Metanephros (tissue), 2 donors: ENCODE measurements at places on chromosomes 6 and 20. TPM values are rescaled to one million over a fixed set of nuclear protein-coding genes. Genes with fewer than 3 reads are reported as not detected.

The CST9 gene
- not detected for total RNA-seq

The KCNK15 gene
- 0.23 TPM for total RNA-seq

The NKX2-2 gene
- not detected for total RNA-seq

The PNPLA1 gene
- 1.1 TPM for total RNA-seq

The POM121L2 gene
- total RNA-seq, result not detected

The MLN gene
- total RNA-seq, result 0.53 TPM
